ENCODE measurements at places on chromosomes 4 and X. TPM values are rescaled to one million over a fixed set of nuclear protein-coding genes. Genes with fewer than 3 reads are reported as not detected.

DNA sequence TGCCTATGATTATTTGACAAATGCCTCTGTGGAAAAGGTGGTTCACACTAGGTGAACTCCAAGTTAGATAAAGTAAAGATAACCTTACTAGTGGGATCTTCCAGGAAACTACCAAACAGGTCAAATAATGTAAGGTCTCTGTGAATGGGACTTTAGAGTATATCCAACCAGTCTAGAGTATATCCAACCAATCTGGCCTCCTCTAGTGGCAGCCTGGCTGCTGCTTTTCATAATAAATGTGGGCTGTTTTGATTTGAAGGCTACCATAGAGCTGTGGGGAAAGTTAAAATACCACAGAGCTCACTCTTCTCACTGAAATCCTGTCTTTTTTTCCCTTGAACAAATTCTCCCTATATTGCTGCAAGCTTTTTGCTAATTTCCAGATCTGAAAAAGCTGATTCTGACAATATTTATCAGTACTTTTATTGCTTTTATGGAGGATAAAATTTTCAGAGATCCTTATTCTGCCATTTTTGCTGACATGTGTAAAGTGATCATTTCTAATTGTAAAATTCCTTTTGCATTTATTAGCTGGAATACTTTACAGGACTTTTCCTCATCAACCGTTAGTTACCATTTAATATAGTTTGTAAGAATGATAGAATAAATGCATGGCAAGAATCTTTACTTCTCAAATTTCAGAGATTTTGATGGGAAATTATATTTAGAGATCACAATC is 111.3 kb downstream of the TET2 start:
- DNase-seq, result no peak

DNA sequence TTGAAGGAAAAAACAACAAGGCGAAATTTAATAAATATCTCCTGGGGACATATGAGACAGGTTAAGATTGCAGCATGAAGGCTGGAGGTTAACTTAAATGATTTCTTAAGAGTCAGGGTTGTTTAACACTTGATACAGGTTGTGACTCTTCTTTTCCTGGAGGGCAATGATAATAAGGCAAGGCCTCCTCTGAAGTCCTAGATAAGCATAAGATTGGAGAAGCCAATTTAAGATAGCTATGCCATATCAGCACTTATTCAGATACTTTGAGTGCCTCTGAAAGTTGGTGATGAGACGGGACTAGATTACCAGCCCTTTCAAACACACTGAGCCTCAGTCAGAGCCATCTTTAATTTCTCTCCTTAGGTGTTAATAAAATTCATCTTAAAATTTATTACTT is 350.8 kb downstream of the FBXO8 start:
- DNase-seq, result no peak

The AMTN gene
- not detected for total RNA-seq

GRCh38 chrX:109378281-109378680 is 103.6 kb downstream of the GUCY2F start:
- no peak for DNase-seq

GRCh38 chrX:51899741-51900140 is 6.3 kb downstream of the MAGED1 start:
- no peak for DNase-seq

All from LHCN-M2 (cell line).